Inflammatory macrophage treated with lipopolysaccharide for 1 hour (primary cell): ENCODE measurements at places on chromosomes 3 and 15.

GRCh38 chr15:101280007-101280406 is 2.7 kb upstream of the SELENOS start:
- no peak for DNase-seq

DNA sequence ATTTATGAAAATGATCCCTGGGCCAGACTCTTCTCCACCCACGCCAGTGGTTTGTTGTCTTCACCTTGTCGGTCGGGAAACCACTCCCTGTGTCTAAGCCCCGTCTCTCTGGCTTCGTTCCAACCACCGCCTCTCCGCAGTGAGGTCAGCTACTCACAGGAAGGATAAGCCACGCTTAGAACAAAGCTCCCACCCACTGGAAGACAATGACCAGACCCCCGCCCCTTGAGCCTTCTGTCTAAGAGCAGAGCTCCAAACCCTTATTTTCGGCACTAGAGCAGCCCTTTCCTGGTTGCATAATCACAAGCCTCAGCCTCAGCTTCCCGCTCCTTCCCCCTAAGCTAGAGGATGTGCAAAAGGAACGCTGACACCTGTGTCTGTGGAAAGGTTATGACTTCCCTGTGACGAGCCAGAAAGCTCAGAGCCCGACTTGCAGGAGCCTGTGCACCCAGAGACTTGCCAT is 114.9 kb upstream of the MEF2A start:
- DNase-seq = peak; percentile 55

GRCh38 chr15:40918146-40918798 is 10.9 kb upstream of the DLL4 start:
- no peak for DNase-seq

DNA sequence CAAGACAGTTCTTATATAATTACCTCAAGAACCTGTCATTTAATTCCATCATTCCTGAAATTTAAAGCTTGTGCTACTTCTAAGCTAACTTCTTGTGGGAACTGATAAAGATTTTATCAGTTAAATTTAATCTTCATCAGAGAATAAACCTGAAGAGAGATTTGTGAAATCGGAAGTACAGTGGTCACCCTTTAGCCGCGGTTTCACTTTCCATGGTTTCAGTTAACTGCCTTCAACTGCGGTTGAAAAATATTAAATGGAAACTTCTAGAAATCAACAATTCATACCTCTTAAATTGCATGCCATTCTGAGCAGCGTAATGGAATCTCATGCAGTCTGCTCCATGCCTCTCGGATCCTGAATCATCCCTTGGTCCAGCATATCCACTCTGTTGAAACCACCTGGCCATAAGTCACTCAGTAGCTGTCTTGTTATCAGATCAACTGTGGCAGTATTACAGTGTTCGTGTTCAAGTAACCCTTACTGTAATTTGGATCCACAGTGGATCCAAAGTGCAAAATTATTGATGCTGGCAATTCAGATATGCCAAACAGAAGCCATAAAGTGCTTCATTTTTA is 626.1 kb downstream of the CADM2 start:
- DNase-seq = no peak

GRCh38 chr3:73908218-73908617 is 283.5 kb upstream of the PDZRN3 start:
- DNase-seq = no peak

DNA sequence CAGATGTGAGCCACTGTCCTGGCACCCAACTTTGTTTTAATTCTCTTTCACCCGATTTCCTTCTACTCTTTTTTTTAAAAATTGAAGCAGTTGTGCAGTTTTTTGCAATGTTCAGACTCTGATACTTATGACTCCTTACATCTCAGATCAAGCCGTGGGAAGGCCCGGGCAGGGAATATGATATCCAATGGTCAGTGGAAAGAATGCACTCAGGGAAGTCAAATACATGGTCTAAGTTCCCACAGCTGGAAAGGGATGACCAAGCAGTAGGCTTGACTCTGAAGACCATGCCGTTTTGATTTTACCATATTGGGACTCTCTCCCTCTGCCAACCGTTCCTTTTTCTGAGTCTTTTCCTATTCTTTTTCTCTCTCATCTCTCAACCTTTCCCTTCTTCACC is 157.2 kb downstream of the RPLP1 start:
- no peak for DNase-seq

GRCh38 chr3:194304186-194304917 is 46.8 kb downstream of the CPN2 start:
- no peak for DNase-seq

DNA sequence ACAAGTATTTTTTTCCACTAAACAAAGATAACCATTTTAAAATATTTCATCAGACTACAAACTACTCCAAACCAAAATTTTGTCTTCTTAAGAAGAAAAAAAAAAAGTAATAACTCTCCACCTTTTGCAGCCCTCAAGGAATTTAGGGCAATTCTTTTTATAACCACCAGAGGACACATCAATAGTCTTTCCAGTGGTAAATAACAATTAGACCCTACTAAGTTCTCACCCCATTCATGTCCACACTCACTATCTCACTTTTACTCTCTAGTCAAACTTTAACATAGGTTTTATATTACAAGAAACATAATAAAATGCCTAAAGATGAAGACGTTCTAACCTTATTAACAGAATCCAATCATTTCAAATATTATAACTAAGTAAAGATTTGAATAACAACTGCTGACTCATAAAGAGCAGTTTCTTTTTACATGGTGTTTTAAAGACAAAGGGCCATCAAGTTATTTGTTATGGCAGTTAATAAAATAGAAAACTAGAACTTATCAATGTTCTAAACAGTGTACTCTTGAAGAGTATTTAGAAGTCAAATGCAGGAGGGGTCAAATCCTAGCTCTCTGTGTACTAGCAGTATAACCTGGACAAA is 33.0 kb downstream of the CCDC39 start:
- no peak for DNase-seq
